ENCODE measurements at places on chromosomes 16 and 17.
A peak's percentile ranks its signal among the peaks of the same experiment; 100 is the strongest.

GRCh38 chr16:4113358-4114256 is 2.6 kb downstream of the ADCY9 start:
- DNase-seq = no peak

DNA sequence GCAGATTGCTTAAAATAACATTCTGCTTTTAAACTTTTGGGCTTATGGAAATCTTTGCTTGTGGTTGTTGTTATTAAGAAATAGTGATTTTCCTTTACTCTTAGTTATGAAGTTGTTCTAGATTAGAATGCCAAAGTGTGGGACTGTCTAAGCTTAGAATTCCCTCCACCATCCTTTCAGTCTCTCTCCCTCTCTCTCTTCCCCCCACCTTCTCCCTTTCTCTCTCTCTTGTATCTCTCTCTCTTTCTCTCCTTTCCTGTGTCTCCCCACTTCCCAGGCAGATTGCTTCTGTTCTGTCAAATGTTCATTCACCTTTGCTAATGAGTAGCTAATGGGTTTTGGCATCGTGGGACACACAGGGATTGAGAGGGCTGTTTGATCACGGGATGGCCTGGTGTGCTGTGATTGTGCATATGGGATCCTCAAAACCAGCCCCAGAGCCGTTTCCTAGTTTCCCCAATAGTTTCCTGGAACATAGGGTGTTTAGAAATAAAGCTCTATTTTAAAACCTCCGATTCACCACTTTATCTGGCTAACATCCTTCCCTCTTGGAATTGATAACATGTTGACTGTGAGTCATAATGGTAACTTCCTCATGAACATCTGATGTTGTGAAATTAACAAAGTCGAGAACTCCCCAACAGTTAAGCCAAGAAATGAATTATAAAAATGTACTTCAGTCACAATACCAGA is 502.6 kb downstream of the TMEM114 start:
- DNase-seq = no peak

DNA sequence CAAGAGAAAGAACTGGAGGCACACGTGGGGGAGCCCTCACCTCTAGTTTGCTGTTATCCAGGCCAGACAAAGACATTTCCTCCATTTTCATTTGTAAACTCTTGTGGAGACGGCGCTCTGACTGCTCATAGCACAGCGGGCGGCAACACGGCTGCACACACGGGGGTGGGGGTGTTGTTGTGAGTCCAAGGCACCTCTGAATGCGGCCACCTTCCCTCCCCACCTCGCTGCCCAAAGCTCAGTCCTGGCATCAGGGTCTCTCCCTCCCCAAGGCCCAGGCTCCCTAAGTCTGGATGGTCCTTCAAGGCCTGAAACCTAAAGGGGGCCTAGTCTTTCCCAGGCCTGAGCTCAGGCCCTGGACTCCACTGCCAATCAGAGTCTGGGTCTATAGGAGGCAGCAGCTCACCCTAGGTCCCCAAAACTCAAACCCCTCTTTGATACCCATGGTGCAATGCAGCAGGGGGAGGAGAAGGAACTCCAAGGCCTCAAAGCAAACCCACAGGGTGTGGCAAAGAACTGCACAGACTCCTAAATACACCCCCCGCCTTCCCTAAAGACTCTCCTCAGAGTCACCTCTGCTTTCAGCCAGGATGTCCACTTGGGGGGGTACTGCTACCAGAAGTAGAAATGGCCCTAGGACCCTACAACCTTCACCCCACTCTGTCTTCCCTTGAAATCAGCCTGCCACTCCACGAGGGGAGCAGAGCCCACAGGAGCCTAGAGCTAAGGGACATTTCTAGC is 1.5 kb downstream of the ATXN7L3 start:
- no peak for DNase-seq

DNA sequence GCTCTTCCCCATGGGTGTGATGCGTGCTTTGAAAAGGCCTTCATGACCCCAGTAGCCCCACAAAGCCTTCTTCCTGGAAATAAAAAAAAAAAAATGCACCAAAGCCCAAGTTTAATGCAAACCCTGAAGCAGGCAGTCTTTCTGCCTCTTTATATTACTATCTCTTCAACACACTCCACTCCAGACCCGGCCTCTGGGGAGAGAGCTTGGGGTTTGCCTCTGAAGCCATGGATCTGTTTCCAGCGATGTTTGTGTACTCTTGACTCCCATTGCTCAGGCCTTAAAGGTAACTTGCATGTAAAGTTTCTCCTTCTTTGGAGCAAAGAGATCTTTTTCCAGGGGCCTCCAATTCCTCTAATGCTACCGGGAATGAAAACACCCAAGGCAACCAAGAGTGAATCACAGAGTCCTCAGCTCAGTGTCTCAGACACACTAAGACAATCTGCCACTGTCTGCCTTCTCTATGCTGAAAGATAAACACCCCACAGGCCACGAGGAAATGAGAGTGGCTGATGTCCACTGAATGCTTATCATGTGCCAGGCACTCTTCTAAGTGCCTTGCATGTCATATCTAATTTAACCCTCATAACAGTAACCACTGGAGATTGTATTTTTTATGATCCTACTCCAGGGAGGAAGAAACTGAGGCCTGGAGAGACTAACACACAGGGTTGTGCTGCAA is 56.4 kb upstream of the AKTIP start:
- no peak for DNase-seq

DNA sequence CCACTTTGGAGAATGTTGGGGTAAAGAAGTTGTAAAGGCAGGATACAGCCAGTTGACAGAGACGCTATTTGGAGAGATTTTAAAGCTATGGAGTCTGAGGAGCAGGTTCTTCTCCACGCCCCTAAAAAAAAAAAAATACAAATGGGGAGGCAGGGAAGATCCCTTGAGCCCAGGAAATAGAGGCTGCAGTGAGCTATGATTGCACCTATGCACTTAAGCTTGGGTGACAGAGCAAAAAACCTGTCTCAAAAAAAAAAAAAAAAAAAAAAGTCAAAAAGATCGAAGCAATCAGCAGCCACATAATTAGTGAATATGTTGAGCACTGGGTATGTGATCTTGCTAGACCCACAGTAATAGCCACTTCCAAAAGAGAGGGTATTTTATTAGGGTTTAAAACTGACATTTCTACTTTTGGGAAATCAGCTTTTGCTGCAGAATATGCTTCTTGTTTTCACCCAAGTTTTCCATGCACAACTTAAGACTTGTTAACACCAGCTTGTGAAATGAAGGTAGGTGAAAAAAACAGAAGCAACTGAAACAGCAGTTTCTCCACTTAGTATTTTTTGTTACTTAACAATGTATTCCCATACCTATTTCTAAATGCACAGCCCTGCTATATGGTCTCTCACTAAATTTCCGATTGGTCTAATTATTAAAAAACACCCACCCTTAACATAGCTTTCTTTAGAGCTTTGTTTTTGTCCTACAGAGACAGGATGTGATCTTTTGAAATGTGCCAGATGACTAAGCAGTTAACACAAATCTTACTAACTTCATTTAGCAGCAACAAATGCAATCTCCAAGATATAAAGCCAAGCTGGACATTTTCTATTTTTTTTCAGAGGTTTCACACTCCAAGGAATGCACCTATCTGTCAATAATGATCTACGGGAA is 2.5 kb upstream of the ARL6IP1 start:
- DNase-seq = no peak

DNA sequence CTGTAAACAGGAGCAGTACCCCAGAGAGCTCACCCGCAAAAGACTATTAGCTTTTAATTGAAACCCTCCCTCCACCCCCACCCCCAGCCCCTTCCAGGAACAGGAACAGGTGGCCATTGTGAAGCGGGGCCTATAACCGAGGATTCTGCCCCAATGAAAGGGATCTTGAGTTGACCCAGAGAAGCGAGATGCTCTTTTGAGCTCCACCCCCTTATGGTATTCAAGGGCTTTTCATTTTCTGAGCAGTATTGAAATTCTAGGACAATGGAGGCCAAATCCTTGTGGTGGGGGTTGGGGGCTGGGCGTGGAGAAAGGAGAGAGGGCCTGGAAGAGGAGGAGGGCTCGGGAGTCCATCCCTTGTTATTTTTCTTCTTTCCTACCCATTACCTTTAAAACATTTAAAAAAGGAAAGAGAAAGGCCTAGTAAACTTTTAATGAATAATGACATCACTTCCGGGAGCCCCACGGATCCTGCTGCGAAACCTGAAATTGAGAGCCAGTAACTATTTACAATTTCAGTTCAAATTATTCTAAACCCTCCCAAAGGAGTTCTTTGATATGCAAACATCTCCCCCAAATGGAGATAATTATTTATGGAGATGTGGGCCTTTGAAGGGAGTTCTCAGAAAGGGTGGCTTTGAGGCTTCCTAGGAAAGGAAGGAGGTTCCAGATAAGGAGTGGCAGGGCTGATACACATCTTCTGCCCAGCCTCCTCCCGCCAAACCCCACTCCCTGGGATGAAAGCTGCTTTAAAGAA is 30.5 kb downstream of the HS3ST3B1 start:
- DNase-seq = no peak

GRCh38 chr17:41334385-41335305 is 16.0 kb downstream of the KRT33A start:
- DNase-seq = no peak

- peak; percentile 58 for DNase-seq
Measured at GRCh38 chr17:19672009-19672750, 23.6 kb downstream of the ALDH3A2 start.

GRCh38 chr16:66859397-66860068 is 15.3 kb downstream of the CA7 start:
- no peak for DNase-seq

Measured in putamen (tissue), 1 donor.